ENCODE measurements at places on chromosomes 4 and X.

DNA sequence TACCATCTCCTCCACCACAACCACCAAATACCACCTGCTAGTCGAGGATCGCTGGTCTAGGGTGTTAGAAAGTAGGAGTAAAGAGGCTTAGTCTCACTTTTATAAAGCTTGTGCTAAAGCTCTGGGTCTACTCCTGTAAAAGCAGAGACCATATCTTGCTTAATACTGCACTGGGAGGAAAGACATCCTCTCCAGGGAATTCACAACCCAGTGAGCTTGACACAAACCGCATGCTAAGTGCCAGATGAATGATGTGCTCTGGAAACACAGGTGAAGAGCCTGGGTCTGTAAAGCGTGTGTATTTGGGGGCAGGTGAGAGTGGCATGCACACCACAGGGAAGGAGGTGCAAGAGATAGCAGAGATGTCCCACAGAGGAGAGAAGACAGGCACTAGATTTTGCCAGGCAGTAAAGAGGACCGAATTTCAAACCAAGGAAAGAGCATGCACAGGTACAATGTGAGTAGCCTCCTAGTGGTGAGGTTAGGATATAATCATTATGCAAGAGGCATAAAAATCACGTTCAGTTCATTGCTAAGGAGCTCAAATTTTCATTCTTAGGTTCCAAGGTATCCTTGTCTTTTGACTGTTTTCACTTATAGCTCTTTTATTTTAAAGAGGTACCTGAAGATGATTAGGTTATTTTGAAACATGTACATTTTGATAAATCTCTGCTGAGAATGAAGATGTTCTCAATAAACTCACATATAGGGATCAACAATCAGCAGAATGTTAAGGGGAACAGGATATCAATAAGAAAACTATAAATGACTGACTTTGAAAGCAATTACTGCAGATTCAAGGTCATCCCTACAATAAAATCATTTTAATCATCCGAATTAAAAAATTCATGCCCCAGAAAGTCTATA lies 20.7 kb downstream of the TAPT1 start:
- no peak for DNase-seq

DNA sequence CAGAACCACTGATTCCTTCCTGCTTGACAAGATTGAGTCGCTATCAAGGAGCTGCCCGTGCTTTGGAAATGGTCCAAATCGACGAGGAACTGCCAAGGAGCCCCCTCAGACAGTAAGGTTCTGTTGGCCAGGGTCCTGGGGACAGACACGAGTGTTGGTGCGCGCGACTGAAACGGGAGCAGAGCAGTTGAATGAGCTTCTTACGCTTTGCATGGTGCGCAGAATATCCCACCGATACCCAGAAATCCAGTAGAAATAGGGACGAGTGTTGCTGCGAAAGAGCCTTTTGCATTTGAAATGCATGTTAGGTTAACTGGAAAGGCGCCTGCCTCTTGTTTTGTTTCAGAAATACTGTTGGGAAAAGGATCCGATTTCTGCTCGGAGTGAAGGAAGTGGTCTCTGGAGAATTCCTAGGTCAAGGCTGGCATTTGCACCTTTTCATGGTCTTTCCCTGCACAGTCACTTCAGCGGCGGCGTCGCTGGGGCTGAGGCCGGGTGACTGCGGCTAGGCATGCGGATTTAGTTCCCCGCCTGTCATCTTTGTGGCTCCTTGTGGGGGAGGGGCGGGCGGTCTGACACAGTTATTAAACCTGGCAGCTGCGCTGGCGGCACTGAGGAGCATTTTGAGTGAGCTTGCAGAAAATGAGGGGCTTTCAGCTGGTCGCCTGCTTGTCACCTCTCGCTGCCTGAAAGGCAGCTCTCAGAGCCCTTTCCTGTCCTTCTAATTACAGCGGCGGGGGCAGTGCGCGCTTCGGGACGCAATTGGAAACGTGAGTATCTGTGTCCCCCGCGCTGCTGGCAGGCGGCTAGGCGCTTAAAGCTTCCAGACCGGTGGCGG lies 51.5 kb upstream of the TRIM2 start:
- peak; percentile 43 for DNase-seq

DNA sequence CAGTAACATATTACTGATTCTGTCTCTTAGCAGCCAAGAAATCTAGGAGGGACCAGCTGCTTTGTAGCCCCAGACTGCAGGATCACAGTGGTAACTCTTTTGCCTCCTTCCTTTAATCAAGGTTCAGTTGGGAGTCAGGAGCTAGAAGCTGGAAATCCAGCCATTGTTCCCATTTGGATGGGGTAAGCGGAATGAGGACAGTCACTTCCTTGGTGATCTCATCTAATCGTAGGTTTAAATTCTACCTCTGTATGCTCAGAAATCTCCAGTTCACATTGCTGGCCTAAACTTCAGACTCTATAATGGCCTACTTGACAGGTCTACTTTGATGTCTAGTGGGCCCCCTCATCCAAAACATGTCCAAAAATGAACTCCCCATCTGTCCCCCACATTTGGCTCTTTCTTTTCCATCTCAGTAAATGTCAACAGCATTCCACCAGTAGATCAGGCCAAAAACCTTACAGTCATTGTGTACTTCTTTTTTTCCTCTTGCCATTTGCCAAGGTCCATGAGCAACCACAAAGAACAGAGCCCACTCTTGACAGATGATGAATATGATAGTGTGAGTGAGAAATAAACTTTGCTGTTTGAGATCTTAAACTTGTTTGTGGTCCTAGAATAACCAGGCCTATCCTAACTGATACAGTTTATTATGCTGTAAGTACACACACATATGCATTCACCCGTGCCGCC lies 40.1 kb downstream of the WWC2 start:
- no peak for DNase-seq

- DNase-seq = peak; percentile 38
These were observed 109.2 kb upstream of the PCDH18 start for GRCh38 chr4:137641544-137641943.

Measured in astrocyte of the spinal cord (primary cell).